ENCODE measurements at places on chromosomes 16 and 17.

DNA sequence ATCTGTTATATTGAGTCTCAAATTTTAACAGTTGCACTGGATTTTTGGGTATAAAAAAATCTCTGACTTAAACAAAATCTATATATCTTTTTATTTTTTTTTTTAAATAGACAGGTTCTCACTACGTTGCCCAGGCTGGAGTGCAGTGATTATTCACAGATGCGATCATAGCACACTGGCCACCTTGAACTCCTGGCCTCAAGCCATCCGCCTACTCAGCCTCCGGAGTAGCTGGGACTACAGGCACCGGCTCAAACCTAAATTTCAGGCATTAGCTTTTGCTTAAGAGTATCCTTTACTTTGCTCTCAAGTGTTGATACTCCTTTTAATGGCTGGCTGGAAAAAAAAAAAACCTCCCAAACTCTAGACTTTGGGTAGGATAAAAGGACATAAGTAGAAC, 61.6 kb downstream of the RPGRIP1L start:
- no peak for DNase-seq

GRCh38 chr16:54931120-54932014, 702 bp downstream of the IRX5 start:
- DNase-seq: no peak

DNA sequence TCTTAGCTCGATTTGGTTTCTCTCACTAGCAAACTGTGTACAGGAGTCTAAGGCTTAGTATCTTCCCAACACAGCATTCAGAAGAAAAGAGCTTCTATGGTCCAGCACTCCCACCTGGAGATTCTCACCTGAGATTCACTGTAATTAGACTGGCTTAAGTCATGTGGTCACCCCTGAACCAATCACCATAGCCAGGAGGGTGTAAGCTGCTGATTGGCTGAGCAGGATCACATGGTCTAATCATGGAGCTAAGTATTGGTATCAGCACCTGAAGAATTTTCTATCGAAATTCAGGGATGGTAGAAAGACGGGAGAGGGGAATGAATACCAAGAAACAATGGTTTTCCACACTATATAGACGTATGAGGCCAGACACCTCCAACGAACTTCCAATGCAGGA, 359.8 kb upstream of the ERCC4 start:
- DNase-seq: no peak

GRCh38 chr16:72240466-72240865, 68.5 kb upstream of the PMFBP1 start:
- no peak for DNase-seq

DNA sequence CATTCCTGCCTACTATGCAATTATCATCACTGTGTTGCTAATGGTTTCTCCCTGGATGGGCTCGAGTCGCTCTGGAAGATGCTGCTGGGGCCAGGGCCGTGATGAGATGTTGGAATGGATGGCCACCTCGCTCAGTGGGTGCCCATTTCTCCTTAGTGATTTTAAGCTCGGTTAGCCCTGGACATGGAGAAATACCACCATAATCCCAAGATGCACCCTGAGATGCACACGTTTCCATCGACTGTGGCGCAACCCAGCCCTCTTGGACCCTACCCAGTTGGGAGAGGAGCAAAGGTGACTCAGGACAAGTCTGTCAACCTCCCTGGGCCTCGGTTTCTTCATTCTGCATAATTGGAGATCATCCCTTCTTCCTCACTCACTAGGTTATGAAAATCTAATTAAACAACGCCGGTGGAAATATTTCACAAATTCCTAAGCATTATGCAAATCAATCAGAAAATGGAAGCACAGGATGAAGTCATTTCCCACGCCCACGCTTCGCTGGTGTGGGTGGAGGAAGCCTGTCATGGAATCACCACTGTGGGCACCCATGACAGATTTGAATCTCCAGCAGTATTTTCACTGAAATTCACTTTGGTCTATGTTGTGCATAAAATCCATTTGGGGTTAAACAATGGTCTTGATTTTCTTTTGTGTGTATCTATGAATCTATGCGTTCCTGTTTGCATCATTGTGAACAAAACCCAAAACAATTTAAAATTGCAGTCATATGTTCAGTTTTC, 195.2 kb downstream of the AXIN2 start:
- peak; percentile 51 for DNase-seq

DNA sequence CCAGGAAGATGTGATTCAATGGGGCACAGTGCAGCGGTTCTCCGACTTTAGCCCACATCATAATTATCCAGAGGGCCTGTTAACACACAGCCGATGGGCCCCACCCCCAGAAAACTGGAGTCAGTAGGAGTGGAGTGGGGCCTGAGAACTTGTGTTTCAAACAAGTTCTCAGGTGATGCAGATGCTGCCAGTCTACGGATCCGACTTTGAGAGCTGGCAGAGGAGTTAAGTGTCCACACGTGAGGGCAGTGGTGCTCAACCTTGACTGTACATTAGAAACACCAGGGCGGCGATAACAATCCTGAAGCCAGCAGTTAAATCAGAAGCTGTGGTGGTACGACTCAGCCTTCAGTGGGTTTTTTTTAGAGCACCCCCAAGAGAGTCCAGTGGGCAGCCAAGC, 75.0 kb downstream of the GPRC5B start:
- DNase-seq: no peak

- DNase-seq: no peak
These were observed 2.4 kb downstream of the TANC2 start for GRCh38 chr17:62968445-62968923.

GRCh38 chr16:21283521-21284289, 5.6 kb upstream of the CRYM start:
- no peak for DNase-seq

GRCh38 chr16:78195797-78196196, 96.3 kb downstream of the WWOX start:
- DNase-seq: no peak

DNA sequence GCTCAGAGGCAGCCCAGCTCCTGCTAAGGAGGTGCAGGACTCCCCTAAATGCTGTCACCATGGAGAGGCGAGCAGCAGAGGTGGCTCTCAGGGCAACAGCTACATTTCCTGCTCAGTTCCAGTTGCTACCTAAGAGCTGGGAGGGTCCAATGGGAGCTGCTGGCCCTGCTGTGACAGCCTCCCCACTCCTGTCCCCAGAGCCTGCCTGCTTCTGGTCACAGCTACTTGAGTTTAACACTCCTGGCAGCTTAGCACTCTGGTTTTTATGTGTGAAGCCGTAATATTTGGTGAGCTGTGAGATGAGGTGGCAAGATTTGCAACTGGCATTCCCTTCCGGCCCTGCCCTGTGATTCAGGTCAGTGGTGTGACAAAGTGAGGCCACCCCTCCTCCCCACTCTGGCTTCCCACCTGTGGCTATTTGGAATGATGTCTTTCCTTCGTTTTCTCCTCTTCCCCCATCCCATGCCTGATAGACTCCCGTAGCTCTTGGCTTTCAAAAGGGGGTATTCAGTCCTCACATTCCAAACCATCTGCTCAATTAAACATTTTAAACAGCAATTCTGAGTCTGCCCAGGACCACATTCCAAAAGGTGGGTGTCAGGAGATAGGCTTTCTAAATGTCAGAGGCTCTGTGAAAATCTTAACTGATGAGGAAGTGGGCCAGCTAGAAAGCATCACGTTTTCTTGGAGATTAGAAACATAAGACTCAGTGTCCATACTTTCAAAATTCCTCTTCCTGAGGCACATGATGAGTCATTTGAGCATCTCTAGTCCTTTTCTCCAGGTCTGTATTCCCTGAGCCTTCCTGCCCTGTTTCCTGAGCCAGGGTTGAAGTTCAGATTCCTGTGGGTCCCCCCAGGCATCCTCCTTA, 42.6 kb upstream of the SKAP1 start:
- DNase-seq: no peak

- no peak for DNase-seq
These were observed 713 bp downstream of the COX11 start for GRCh38 chr17:54967621-54968261.

DNA sequence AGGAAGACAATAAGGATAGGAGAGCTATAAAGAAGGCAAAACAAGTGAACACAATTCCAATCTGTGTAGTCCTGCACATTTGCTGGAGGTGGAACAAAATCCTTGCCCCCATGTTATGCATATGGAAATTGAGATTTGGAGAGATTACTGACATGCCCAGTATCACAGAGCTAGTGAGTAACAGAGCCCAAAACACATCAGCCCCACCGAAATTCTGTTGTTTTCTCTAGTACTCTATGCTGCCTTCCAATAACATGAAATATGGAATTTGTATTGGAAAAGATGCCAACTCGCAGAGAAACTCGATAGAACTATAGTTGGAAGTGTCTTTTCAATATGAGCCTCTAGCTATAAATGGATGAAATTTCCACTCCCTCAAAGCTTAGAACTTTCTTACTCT, 456.6 kb downstream of the CDH13 start:
- DNase-seq: no peak

DNA sequence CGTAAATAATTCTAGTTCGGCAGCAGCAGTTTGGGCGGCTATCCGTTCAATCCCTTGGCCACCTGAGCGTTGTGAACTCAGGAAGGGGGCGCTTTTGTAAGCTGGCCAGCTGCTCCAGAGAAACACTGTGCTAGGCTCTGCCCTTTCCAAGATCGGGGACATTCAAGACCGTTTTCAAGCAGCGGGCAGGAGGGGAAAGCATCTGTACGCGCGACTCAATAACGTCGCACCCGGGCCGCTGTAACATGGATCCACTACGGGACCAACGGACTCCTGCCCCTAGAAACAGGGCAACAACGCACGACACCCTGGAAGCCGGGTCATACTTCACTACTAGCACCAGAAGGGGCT, 463 bp downstream of the TOP2A start:
- DNase-seq: no peak

- DNase-seq: no peak
These were observed 86.7 kb downstream of the ZFHX3 start for GRCh38 chr16:72961115-72961832.

DNA sequence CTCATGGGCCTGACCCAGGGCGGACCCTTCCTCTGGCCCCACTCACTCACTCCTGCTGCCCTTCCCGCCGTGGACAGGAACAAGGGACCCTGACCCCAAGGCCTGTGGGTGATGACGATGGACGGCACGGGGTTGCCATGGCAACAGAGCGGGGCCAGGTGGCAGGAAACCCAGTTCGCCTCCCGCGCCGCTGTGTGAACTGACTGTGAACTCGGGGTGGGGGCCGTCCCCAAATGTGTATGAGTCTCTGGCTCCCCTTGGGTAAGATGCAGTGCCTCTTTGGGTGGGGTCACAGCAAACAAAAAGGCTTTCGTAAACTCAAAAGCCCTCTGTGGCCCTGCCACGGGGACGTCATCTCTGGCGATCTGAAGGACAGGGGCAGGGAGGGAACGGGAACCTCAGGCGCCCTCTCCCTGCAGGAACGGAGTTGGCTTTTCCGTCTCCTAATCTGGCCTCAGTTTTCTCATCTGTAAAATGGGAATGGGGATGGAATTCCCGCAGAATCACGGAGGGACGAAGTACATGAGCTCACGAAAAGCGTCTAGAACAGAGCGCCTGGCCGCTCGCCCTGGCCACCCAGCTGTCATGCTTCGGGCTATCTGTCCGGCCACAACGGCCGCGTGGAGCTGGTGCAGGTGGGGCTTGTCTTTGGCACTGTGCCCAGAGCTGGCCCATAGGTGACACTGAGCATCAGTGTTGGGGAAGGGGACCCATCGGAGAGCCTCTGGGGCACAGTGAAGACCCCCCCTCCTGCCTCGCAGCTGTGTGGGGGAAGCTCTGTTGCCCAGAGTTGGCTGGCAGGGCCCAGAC, 44.9 kb upstream of the PABPN1L start:
- no peak for DNase-seq

DNA sequence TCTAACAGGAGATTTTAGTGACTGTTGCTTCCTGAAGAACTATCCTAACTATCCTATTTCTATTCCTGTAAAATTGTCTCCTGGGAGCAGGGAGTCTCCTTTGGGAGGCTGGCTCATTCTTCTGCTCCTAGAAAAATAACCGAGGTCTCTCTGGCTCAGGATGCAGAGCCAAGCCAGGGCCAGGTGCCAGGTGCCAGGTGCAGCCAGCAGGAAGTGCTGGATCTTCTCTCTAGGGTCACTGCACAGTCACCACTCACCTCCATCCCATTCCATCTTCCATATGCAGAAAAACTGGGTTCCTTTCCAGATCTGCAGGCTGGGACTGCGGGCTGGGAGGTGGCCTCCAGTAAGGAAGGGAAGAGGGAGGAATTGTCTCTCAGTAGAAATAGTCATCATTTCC, 3.8 kb upstream of the TMC7 start:
- no peak for DNase-seq

DNA sequence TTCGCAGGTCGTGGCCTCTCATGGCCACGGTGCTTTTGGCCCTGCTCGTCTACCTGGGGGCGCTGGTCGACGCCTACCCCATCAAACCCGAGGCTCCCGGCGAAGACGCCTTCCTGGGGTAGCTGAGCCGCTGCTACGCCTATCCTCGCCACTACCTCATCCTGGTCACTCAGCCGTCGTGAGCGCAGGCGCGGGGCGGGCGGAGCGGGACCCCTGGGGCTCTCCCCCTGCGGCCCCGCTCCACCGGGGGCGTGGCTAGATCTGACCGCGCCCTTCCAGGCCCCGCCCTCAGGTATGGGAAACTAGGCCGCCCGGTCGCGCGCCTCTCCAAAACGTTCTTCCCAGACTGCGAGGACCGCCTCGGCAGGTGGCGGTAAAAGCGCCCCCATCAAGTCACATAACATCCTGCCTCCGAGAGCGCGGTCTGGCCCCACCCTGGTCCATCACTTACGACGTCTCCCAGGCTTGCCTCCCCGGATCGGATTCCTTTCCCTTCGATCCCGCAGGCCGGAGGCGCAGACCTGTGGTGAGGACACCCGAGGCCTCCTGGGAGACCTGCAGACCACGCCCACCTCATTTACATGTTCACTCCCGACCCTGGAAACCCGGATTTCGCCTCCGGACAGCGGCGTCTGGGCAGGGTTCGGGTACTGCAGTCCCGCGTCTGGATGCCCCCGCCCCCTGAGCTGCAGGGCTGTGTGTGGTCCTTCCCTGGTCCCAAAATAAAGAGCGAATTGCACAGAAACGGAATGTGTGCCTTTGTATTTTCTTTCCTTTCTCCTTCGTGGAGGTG, 91.5 kb upstream of the TMEM97 start:
- no peak for DNase-seq

DNA sequence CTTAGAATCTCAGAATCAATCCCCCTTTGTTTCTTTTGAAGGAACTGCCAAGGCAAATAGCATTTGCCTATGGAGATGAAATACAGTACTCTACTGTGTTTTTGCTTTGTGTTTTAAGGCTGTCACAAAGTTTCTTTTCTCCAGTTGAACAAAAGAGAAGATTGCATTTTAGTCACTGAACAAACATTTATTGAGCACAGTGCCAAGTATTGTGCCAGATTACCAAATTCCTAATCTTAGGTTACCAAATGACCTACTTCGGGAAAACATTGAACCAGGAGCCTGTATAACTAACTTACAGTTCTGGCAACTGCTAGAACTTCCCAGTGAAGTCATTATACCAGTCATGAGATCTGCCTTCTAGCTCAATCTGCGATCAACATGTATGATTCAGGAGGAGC, 3.0 kb upstream of the UBB start:
- DNase-seq: no peak
